SK-N-SH (cell line): ENCODE measurements at places on chromosomes 4 and X. TPM values are rescaled to one million over a fixed set of nuclear protein-coding genes. Genes with fewer than 3 reads are reported as not detected.

- no peak overlapping the region for H3K27ac ChIP-seq
- no peak for DNase-seq
- no peaks in the 10 kb centered on the region for H3K36me3 ChIP-seq
Observed at GRCh38 chrX:123477673-123478072, 255.2 kb downstream of the THOC2 start.

The PRKG2 gene
- polyA plus RNA-seq, result not detected in 2 replicates

DNA sequence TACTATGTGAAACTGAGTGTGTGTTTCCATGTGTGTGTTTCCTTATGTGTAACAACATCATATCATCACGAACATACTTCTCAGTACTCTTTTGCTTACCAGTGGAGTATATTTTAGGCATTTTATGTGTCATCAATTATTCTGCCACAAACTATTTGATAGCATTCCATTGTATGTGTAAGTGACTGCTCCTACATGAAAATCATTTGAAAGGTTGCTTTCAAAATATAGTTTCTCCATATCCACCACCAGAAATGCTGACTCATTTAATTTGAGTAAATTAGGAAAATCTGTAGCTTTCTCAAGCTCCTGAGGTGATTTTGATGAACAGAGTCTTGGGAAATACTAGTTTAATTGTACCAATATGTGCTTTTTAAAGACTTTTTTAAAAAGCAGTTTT lies 376.2 kb downstream of the PCDH18 start:
- H3K27me3 ChIP-seq, result no peaks in the 10 kb centered on the region
- H3K4me3 ChIP-seq, result no peak overlapping the region
- peak overlapping the region; percentile 58 for H3K27ac ChIP-seq
- DNase-seq, result no peak
- no peaks in the 10 kb centered on the region for H3K36me3 ChIP-seq

- no peak for DNase-seq
- H3K27me3 ChIP-seq, result peaks cover 12% of the 10 kb centered on the region; the same call in 1 of the 2 replicates
- H3K36me3 ChIP-seq, result no peaks in the 10 kb centered on the region
- H3K27ac ChIP-seq, result no peak overlapping the region
- no peak overlapping the region for H3K4me3 ChIP-seq
Observed at GRCh38 chrX:132119283-132119682, 8.5 kb downstream of the FRMD7 start.

GRCh38 chrX:48540028-48540375 lies 488 bp downstream of the TBC1D25 start:
- peak overlapping the region; percentile 50; the same call in 1 of the 2 replicates for H3K27ac ChIP-seq
- DNase-seq, result peak; percentile 71
- H3K4me1 ChIP-seq, result peaks cover 6% of the 10 kb centered on the region; the same call in 1 of the 2 replicates
- H3K4me3 ChIP-seq, result peak overlapping the region; percentile 62
- no peaks in the 10 kb centered on the region for H3K36me3 ChIP-seq

GRCh38 chr4:143207555-143207954 lies 22.8 kb downstream of the USP38 start:
- no peak overlapping the region for H3K4me3 ChIP-seq
- H3K27me3 ChIP-seq, result no peaks in the 10 kb centered on the region
- no peaks in the 10 kb centered on the region for H3K4me1 ChIP-seq
- DNase-seq, result peak; percentile 15

- no peaks in the 10 kb centered on the region for H3K27me3 ChIP-seq
- peak; percentile 40 for DNase-seq
- H3K27ac ChIP-seq, result no peak overlapping the region
- H3K4me1 ChIP-seq, result no peaks in the 10 kb centered on the region; the same call in 1 of the 2 replicates
Observed at GRCh38 chrX:13658602-13659001, 5.7 kb downstream of the TCEANC start.

The GPAT3 gene
- polyA plus RNA-seq, result 0.02 TPM in 1 of 2 replicates, not detected in the other

GRCh38 chrX:111645607-111646006 lies 35.4 kb upstream of the ALG13 start:
- no peaks in the 10 kb centered on the region; the same call in 1 of the 2 replicates for H3K27me3 ChIP-seq
- no peaks in the 10 kb centered on the region for H3K4me1 ChIP-seq
- DNase-seq, result no peak
- no peak overlapping the region for H3K27ac ChIP-seq
- H3K36me3 ChIP-seq, result no peaks in the 10 kb centered on the region
- H3K4me3 ChIP-seq, result no peak overlapping the region

GRCh38 chr4:145130130-145130529 lies 32.0 kb downstream of the ABCE1 start:
- peak overlapping the region; percentile 64; the same call in 1 of the 2 replicates for H3K27ac ChIP-seq
- no peaks in the 10 kb centered on the region; the same call in 1 of the 2 replicates for H3K4me1 ChIP-seq
- no peak for DNase-seq

The ATP2B3 gene
- 0.16 and 0.18 TPM in 2 replicates for polyA plus RNA-seq

The MAGEE1 gene
- 0.57 and 1.8 TPM in 2 replicates for polyA plus RNA-seq

GRCh38 chrX:38986586-38986985 lies 185.3 kb downstream of the MID1IP1 start:
- no peak overlapping the region for H3K4me3 ChIP-seq
- H3K27me3 ChIP-seq, result no peaks in the 10 kb centered on the region
- DNase-seq, result no peak
- H3K4me1 ChIP-seq, result no peaks in the 10 kb centered on the region; the same call in 1 of the 2 replicates

DNA sequence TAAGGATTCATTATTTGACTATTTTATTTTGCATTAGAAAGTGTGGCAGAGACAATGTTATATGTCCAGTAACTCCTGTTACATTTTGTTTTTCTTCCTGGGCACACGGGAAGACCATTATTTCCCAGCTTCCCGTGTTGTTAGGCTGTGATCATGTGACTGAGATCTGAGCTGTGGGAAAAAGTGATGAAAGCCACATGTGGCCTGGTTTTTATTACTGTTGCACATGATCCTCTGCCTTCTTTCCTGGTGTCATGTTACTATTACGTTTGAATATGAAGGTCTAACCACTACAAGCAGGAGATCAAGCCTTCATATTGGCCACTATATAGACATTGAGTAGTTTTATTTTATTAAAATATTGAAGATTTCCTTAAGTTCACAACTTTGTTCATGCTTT lies 28.2 kb upstream of the MID1 start:
- H3K27me3 ChIP-seq, result no peaks in the 10 kb centered on the region
- DNase-seq, result peak; percentile 6
- H3K4me3 ChIP-seq, result no peak overlapping the region
- no peak overlapping the region for H3K27ac ChIP-seq

The AKAP4 gene
- not detected in 2 replicates for polyA plus RNA-seq

DNA sequence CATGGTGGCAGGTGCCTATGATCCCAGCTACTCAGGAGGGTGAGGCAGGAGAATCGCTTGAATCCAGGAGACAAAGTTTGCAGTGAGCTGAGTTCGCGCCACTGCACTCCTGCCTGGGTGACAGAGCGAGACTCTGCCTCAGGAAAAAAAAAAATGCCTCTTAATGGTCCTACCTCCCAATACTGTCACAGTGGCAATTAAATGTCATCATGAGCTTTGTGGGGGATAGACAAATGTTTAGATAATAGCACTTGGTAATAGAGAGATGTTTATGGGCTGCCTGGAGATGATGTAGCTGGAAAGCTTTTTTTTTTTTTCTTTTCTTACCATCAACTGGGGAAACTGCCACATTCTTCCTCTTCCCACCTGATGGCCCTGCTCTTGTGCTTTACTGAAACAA lies 33.0 kb downstream of the GRK4 start:
- no peak overlapping the region for H3K27ac ChIP-seq
- H3K4me3 ChIP-seq, result no peak overlapping the region
- no peaks in the 10 kb centered on the region for H3K36me3 ChIP-seq
- DNase-seq, result no peak
- no peaks in the 10 kb centered on the region for H3K27me3 ChIP-seq

- H3K27ac ChIP-seq, result no peak overlapping the region
- no peak for DNase-seq
Observed at GRCh38 chr4:140300271-140300970, 73.0 kb upstream of the SCOC start.

DNA sequence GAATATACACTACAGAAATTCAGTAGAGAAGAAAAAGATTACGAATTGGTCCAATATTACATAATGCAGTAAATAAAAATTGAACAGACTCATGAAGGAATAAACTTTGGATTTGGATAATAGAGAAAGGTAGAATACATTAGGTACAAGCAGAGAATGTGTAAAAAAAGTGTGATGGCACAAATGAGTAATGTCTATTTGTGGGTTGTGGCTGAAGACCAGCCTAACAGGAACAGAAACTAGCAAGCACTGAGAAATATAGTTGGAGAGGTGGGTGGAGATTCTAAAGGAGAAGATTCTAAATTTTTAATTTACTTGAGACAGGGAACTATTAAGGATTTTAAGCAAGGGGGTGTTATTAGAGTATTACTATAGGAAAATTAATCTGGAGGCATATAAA lies 15.2 kb upstream of the CLOCK start:
- H3K4me1 ChIP-seq, result no peaks in the 10 kb centered on the region
- no peak overlapping the region for H3K27ac ChIP-seq
- DNase-seq, result no peak
- peaks cover 4% of the 10 kb centered on the region; the same call in 1 of the 2 replicates for H3K27me3 ChIP-seq
- no peak overlapping the region for H3K4me3 ChIP-seq

The SNX12 gene
- 39.8 and 51.5 TPM in 2 replicates for polyA plus RNA-seq

DNA sequence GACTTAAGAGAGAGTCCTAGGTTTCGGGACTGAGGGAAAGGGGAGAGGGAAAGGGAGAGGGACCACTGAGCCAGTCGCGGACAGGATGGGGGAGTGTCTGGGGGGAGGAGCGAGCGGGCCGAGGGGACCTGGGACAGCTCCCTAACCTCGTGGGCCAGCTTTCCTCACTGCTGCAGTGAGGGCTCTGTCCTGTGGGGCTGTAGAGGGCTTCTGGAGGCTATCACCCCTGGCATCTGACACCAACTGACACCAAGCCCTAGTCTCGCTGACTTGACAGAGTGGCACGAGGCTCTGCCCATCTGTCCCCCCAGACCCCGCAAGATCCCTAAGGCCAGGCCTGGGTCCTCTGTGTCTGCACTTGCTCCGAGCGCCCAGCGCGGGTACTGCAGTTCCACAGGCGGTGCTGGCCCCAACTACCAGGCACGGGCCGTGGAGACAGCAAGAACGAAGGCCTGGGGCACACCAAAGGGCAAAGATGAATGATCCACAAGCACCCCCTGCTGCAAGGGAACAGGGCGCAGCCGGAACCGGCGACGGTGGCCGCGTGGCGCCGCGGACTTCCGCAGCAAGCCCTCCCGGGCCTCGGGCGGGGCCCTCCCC lies 465 bp downstream of the HAUS7 start:
- H3K4me3 ChIP-seq, result peak overlapping the region; percentile 65
- no peaks in the 10 kb centered on the region; the same call in 1 of the 2 replicates for H3K27me3 ChIP-seq
- DNase-seq, result peak; percentile 55
- H3K4me1 ChIP-seq, result peaks cover 8% of the 10 kb centered on the region; the same call in 1 of the 2 replicates

The TSPAN7 gene
- polyA plus RNA-seq, result 0.39 and 0.55 TPM in 2 replicates

DNA sequence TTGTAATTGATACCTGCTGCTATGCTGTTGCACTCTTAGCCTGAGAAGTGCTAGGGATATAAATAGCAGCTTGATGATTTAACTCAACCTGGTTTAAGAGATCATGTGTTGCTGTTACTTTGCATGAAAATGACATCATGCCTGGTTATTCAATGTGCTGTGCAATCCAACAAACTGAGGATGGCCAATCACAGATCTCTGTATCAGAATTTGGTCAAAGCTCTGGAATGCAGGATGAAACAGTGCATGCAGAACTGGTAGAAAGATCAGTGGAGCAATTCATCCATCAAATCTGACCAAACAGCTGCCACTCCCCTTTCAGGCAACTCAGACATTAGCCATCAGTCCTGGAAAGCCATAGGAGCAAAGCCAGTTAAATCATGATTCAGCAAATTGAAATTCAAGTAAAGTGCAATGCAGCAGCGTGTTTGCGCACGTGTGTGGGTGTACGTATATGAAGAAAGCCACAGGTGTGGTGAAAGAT lies 160.3 kb upstream of the RASGEF1B start:
- H3K36me3 ChIP-seq, result no peaks in the 10 kb centered on the region
- H3K27ac ChIP-seq, result no peak overlapping the region
- H3K27me3 ChIP-seq, result no peaks in the 10 kb centered on the region

DNA sequence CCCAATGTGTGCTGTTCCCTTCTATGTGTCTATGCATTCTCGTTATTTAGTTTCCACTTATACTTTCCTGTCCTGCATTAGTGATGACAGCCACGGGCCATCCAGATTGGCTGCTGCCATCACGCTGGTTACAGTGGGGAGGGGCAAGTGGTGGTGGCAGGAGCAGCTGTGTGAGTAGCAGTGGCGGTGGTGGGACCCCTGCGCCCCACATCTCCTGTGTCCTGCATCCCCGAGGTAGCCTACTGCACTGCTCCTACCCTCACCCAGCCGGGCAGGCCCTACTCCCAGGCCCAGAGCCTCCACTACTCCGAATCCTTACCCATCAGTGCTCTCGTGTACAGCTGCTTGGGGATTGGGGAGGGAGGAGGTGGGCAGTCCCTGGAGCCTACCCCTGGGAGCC lies 798.7 kb upstream of the AGA start:
- no peaks in the 10 kb centered on the region for H3K36me3 ChIP-seq
- H3K27ac ChIP-seq, result no peak overlapping the region
- H3K27me3 ChIP-seq, result no peaks in the 10 kb centered on the region
- no peak for DNase-seq

- no peak overlapping the region for H3K27ac ChIP-seq
- DNase-seq, result no peak
- H3K4me3 ChIP-seq, result no peak overlapping the region
- peaks cover 9% of the 10 kb centered on the region; the same call in 1 of the 2 replicates for H3K27me3 ChIP-seq
Observed at GRCh38 chrX:101383679-101384205, 2.2 kb downstream of the BTK start.

DNA sequence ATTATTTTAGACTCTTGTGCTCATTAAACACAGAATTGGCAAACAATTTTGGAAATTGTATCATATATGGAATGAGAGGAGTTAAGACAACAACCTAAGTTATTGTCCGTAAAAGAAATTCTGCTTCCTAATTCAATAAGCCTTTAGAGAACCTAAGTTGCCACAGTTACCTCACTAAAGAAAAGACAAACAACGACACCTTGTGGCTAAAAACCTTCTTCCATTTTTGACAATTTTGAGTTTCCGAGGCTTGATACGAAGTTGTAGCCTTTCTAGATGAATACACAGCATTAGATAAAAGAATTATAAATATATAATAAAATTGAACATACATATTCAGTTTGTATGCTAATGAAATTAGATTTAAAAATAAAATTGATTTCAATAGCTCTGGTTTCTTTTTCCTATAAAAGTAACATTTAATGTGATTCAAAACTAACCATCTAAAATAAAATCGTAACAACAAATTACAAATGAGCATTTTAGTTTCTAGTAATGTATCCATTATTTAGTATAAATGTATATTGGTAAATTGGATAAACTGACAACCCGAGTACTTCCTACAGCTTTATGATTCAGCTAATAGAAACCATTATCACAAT lies 275.1 kb downstream of the GPM6A start:
- H3K27me3 ChIP-seq, result no peaks in the 10 kb centered on the region
- H3K4me3 ChIP-seq, result no peak overlapping the region
- no peaks in the 10 kb centered on the region for H3K4me1 ChIP-seq
- peak; percentile 25 for DNase-seq

DNA sequence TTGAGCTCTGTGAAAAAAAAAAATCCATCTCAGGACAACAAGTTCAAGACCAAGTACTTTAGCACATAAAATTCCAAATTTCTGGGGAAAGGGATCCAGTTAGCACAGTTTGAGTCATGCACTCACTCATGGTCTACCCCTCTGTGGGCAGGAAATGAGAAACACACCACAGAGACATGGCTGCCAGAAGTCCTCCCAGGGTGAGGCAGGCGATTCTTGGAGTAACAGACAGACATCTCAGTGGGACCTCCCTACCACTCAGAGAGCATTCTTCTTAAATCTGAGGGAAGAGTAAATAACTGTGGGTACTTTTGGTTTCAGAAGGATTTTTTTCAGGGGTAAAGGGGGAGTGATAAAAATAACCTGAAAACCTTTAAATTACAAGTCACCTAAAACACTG lies 14.1 kb downstream of the CXCL1 start:
- no peak for DNase-seq
- H3K27me3 ChIP-seq, result no peaks in the 10 kb centered on the region
- H3K27ac ChIP-seq, result no peak overlapping the region
- H3K4me3 ChIP-seq, result no peak overlapping the region

The ATP1B4 gene
- not detected in 2 replicates for polyA plus RNA-seq
